ENCODE measurements at places on chromosomes 5 and 9. TPM values are rescaled to one million over a fixed set of nuclear protein-coding genes. Genes with fewer than 3 reads are reported as not detected.

INSL6 gene
- polyA plus RNA-seq: not detected

GGTA1 gene
- polyA plus RNA-seq: 1.6 TPM

CYFIP2 gene
- polyA plus RNA-seq: 4.8 TPM

RNF208 gene
- 6.1 TPM for polyA plus RNA-seq

DDX31 gene
- polyA plus RNA-seq: 12.4 TPM

DNA sequence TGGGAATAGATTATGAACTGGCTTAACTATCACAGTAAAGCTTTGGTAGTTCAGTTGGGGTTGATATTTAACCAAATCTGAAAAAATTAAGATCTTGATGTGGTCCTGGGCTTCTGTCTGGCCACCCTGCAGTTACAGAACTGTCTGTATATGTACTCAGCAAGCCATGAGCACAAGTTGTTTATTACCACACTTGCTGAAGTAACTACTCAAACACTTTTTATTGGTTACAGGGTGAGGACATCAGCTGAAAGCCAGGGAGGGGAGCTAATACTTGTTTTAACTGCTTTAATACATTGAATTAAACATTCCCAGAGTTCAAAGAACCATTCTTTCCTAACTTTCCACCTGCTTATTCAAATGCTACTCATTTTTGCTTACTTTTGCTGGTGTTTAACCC, 29.4 kb upstream of the KCNN2 start:
- DNase-seq: no peak

DNA sequence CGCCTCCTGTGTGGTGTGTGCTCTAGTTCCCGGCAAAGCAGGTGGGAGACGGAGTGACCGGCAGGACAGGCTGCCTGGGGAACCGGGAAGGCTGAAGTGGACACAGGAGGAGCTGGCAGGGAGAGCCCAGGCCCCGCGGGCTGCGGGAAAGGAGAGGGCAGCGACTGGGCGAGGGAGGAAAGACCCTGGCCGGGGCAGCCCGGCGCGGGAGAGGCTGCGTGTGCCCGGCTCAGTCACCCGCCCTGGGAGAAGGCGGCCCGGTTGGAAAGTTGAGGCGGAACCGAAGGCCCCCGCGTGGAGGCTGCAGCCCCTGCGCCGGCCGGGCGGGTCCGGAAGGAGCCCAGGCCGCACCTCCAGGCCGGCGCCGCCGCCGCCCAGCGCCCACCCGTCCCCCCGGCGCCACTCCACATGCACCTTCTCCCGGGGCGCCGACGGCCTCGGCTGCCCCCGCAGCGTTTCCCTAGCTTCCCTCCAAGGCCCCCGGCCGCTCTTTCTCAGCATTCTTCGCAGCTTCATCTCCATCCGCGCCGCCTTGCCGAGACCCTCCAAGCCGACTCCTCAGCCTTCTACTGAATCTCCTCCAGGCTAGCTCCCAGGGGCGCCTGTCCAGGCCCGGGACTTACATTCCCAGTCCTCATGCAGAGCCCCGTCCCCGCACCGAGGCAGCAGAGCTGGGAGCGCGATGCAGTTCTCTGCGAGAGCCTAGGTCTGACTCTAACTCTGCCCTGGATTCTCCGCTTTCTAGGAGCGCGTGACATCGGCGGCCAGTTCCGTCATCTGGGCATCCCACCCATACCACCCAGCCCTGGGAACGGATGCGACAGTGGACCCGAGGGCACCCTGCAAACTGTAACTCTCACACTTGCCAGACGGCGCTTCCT, 152.0 kb downstream of the ERCC6L2 start:
- DNase-seq: no peak

DNA sequence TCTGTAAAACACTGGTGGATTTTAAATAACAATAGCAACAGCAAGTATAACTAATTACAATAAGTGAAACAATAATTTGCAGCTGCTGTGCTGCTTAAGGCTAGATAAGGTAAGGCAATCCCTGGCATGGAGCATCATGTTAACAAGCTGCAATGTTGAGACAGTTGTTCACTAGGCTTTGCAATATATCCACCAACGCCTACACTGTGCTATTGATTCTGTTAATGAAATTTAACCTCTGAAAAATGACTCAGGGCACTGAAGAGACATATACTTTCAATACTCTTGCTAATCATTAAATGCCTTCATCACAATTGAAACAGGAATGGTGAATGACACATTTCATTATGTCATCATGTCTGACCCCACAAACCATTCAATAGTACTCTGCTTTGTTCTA, 255.0 kb downstream of the EFNA5 start:
- no peak for DNase-seq

- DNase-seq: no peak
Measured at GRCh38 chr5:114419067-114419388, 57.2 kb downstream of the KCNN2 start.

DNA sequence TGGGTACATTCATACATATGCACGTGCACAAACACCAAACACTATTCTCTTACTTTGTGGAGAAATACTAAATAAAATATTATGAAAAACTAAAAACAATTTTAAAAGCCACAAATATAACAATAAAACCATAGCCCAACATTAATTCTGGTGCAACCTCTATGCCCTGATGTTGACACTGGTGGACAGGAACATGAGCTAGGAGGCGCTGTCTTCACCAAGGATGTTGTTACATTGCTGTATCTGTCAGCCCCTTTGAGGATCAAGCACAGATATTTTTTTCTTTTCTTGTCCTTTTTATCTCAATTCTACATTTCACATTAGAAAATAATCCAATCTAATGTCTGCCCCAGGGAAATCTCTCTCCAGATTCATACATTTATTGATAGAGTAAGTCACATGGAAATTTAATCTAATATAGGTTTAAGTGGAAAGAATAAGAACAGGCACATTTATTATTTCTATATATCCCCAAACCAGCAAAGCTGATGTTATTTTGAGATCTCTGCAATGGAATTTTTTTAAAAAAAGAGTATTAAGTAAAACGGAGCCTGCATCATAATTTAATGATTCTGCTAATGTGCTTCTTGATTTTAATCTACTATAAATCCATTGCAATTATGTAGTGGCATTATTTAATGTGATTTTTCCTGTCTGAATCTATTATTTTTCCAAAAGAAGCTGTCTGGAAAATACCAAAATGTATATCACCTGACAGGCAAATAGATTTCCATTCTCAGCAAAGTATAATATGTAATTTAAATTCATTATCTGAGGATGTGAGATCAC, 716.5 kb downstream of the MTRR start:
- no peak for DNase-seq

All from psoas muscle (tissue), 8 donors.